ENCODE measurements at places on chromosomes 2 and 18.

DNA sequence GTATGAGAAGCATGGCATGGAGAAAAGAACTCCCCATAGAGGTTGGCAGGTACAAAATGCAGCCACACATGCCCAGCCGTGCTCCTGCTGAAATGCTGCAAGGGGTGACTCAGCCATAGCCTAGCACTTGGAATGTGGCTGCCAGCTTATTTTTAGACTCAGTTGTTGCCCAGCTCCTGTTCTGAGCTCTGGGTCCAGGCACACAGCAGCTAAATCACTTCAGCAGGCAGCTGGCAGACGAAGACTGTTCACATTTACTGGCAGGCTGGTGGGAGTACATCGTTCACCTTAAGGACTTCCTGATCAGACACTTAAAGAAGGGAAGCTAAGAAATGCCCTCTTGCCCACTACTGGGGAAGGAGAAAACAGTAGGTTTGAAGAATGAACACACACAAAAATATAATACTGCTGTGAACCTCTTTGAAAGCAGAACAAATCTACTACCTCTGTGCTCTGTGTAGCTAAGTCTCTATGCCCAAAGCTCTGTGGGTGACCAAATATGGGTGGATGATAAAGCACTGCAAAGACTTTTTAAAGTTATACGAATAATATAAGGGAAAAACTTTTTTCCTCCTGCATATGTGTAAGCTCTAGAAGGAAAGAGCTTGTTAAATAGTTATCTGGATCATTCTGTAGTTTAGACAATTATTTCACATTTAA, 146.1 kb downstream of the LNPK start:
- DNase-seq = no peak

DNA sequence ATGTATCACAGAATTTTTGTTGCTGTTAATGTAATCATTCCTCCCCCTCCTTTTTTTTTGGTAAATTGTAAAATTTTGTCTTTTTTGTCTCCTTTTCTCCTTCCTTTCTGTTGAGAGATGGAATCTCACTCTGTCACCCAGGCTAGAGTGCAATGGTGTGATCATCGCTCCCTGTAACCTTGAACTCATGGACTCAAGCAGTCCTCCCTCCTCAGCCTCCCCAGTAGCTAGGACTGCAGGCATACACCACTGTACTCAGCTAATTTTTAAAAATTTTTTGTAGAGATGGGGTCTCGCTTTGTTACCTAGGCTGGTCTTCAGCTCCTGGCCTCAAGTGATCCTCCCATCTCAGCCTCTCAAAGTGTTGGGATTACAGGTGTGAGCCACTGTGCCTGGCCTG, 5.3 kb downstream of the EIF5B start:
- no peak for DNase-seq

GRCh38 chr2:10469955-10470608, 22.0 kb upstream of the ODC1 start:
- DNase-seq = no peak

GRCh38 chr2:128446874-128447537, 128.3 kb upstream of the HS6ST1 start:
- no peak for DNase-seq

GRCh38 chr2:130327703-130328527, 14.8 kb upstream of the IMP4 start:
- no peak for DNase-seq

GRCh38 chr2:239944694-239945551, 80.2 kb downstream of the NDUFA10 start:
- peak; percentile 12 for DNase-seq

- no peak for DNase-seq
These were observed 99.0 kb downstream of the NCK2 start for GRCh38 chr2:105843476-105844374.

GRCh38 chr18:9831723-9832199, 54.0 kb upstream of the TXNDC2 start:
- DNase-seq = no peak
